Glomerular endothelial cell (primary cell): ENCODE measurements at places on chromosomes 6 and 20. TPM values are rescaled to one million over a fixed set of nuclear protein-coding genes. Genes with fewer than 3 reads are reported as not detected.

Gene BTN3A1
- total RNA-seq, result 10.2 and 13.9 TPM in 2 replicates

Gene KCNG1
- 11.5 and 23.2 TPM in 2 replicates for total RNA-seq

Gene ANKRD6
- total RNA-seq, result 14.0 and 18.5 TPM in 2 replicates

Gene KIF3B
- total RNA-seq, result 21.2 and 22.3 TPM in 2 replicates

Gene GJA1
- total RNA-seq, result 232 and 310 TPM in 2 replicates

Gene OOEP
- total RNA-seq, result not detected in 2 replicates

Gene TSBP1
- total RNA-seq, result not detected in 2 replicates

Gene PKIG
- total RNA-seq, result 226 and 239 TPM in 2 replicates

Gene E2F3
- total RNA-seq, result 13.0 and 16.4 TPM in 2 replicates

Gene PTP4A1
- 49.4 and 56.4 TPM in 2 replicates for total RNA-seq

Gene CDSN
- total RNA-seq, result not detected in 2 replicates

Gene C6orf58
- not detected in 2 replicates for total RNA-seq

Gene NUDT3
- 31.2 and 33.5 TPM in 2 replicates for total RNA-seq

Gene OR2B6
- not detected in 2 replicates for total RNA-seq

Gene DBNDD2
- 21.7 and 25.0 TPM in 2 replicates for total RNA-seq

Gene CST7
- total RNA-seq, result not detected in 2 replicates

Gene MATN4
- total RNA-seq, result not detected in 2 replicates

Gene HRH3
- not detected in 2 replicates for total RNA-seq

Gene MAP7
- total RNA-seq, result 0.06 and 0.82 TPM in 2 replicates

Gene LST1
- total RNA-seq, result 0.87 and 0.99 TPM in 2 replicates

Gene SLC17A1
- total RNA-seq, result not detected in 2 replicates

Gene EYS
- total RNA-seq, result 0.41 TPM in 1 of 2 replicates, not detected in the other

Gene PDYN
- total RNA-seq, result not detected in 2 replicates

Gene LTA
- 0.53 TPM in 1 of 2 replicates, not detected in the other for total RNA-seq

Gene BMP2
- total RNA-seq, result 17.7 and 26.9 TPM in 2 replicates

Gene EDN3
- total RNA-seq, result not detected in 2 replicates

Gene CCDC170
- total RNA-seq, result under 0.01 and 0.10 TPM in 2 replicates

Gene KIF25
- not detected in 2 replicates for total RNA-seq

Gene SLPI
- total RNA-seq, result not detected in 2 replicates

Gene SRXN1
- total RNA-seq, result 49.6 and 73.4 TPM in 2 replicates

Gene ADTRP
- total RNA-seq, result 1.5 and 2.9 TPM in 2 replicates

Gene PDE10A
- total RNA-seq, result 5.4 and 10.0 TPM in 2 replicates

Gene LIN28B
- total RNA-seq, result 0.06 TPM in 1 of 2 replicates, not detected in the other

Gene GATA5
- not detected in 2 replicates for total RNA-seq

Gene OR12D3
- total RNA-seq, result not detected in 2 replicates

Gene GINS1
- total RNA-seq, result 3.1 and 4.4 TPM in 2 replicates

Gene TOX2
- 28.4 and 29.1 TPM in 2 replicates for total RNA-seq

Gene IMPG1
- not detected in 2 replicates for total RNA-seq

Gene GNRH2
- 0.48 TPM in 1 of 2 replicates, not detected in the other for total RNA-seq

Gene PRRT1
- total RNA-seq, result 0.39 and 0.70 TPM in 2 replicates

Gene HMGA1
- 327 and 748 TPM in 2 replicates for total RNA-seq

Gene SLC22A1
- not detected in 2 replicates for total RNA-seq
